ENCODE measurements at places on chromosomes 7 and 10. TPM values are rescaled to one million over a fixed set of nuclear protein-coding genes. Genes with fewer than 3 reads are reported as not detected.

EPO gene
- total RNA-seq, result not detected

CDHR1 gene
- total RNA-seq, result 1.6 TPM

HHEX gene
- total RNA-seq, result 0.82 TPM

IDI2 gene
- total RNA-seq, result not detected

SLC13A4 gene
- 12.6 TPM for total RNA-seq

TSPAN14 gene
- 17.9 TPM for total RNA-seq

KAZALD1 gene
- 0.41 TPM for total RNA-seq

DNA sequence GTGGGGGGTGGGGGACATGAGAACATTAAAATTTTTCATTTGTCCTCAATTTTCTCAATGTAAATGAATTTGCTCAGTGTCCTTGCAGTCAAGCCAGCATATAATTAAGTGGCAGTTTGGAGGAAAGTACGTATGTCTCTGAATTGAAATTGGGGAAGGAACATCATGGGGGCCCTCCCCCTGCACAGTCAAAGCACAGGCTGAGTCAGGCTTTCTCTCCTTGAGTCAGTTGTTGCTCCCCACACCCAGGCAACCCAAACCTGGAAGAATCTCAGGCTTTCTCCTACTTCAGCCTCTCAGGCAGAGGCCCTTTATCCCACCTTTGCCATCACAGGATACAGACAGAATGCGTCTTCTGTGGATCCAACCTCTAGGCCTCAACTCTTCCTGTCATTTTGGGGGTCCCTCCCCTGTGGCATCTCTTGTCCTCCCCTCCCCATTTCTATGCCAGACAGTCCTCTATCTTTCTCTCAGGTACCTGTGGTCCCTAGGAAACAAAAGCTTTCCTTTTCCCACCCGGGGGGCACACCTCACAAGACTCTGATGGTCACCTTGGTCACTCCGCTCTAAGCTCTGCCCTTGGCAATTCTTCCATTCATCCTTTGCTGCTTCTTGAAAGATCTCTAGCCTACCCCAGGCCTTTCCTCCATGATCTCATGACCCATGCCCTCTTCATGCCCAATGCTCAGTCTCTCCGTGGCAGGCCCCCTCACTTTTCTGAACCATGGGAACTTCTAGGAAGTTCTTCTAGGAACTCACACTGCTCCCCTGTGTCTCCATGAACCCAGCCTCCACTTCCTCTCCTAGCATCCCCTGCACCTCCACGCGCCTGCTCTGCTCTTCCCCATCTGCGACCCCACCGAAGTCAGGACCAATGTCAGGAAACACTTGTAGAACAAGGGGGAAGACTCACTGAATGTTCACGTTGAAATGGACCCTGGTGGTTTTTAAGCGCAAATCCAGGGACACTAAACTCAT is 40.4 kb downstream of the CREB3L2 start:
- DNase-seq, result no peak

DNA sequence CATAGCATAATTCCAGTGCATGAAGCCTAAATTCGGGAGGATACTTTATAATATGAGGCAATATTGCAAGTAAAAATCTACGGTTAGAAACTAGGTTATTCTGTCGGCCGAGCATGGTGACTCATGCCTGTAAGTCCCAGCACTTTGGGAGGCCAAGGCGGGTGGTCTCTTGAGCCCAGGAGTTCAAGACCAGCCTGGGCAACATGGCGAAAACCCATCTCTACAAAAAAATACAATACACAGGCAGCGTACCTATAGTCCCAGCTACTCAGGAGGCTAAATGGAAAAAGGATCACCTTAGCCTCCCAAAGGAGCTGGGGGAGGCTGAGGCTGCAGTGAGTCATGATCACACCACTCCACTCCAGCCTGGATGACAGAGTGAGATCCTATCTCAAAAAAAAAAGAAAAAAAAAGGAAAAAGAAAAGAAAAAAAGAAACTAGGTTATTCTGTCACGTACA is 14.2 kb downstream of the SKAP2 start:
- no peak for DNase-seq

DNA sequence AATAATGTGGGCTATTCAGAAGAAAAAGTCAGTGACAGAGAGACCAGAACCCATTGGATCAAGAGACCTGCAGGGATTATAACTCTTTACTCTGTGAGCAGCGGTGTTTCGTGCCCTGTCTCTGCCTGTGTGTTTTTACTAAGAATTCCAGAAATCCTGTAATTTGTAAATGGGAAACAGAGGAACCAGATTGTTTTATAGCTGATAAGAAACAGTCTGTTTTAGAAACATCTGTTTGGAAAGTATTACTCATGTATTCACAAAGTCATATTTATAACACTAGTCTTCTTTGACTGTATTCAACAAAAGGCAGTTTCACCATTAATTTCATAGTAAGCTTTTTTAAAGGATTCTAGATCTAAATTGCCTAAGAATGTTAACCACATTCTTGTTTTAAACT is 30.0 kb upstream of the VDAC2 start:
- DNase-seq, result no peak

GRCh38 chr10:97089209-97089870 is 96.4 kb downstream of the SLIT1 start:
- no peak for DNase-seq

DNA sequence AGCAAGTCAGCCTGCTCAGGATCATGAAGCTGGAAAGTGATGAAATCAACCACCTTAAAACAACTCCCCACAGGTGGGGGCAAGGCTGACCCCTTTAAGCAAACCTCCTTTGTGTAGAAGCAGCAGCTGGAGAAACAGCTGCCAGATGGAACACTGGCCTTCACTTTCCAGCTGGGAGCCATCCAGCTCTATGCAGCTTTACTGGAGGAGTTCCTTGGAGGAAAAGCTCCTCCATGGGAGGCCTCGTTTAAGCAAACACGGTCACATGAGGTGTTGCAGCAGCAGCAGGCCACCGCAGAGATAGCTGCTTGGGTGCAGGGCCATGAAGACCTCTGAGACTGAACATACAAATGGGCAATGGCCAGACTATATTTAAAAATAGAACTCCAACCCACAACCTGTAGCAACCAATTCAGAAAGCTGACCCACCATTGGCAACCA is 13.0 kb upstream of the DLG5 start:
- DNase-seq, result no peak

- no peak for DNase-seq
Observed at GRCh38 chr10:91700788-91701444, 68.0 kb upstream of the PPP1R3C start.

GRCh38 chr10:99906470-99906869 is 103.3 kb downstream of the DNMBP start:
- peak; percentile 23 for DNase-seq

DNA sequence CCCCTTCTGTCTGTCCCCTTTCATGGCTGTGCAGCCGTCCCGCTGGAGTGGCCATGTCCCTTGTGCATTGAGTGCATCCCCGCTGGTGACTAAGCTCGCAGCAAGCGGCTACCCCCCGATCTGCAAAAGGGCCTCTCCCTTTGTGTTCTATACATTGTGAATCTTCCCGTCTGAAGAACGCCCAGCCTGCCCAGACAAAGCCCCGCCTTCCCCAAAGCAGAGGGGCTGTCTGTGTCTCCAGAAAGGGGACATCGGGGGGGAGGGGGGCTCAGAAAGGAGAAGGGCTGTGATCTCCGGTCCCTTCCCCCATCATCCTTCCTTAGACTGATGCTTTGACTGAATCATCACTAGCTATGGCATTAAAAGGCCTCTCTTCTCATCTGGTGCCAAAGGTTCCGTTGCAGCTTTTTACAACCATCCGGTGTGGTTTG is 11.9 kb downstream of the NPTX2 start:
- DNase-seq, result no peak

GRCh38 chr7:147804032-147804431 is 786.5 kb upstream of the C7orf33 start:
- DNase-seq, result no peak

GRCh38 chr10:35795131-35795824 is 153.2 kb upstream of the FZD8 start:
- DNase-seq, result no peak

- DNase-seq, result no peak
Observed at GRCh38 chr10:35434533-35434932, 98.2 kb downstream of the CCNY start.

GRCh38 chr7:29167721-29168120 is 21.4 kb upstream of the CPVL start:
- DNase-seq, result no peak

- DNase-seq, result no peak
Observed at GRCh38 chr7:143993924-143994323, 6.2 kb upstream of the OR6B1 start.

DNA sequence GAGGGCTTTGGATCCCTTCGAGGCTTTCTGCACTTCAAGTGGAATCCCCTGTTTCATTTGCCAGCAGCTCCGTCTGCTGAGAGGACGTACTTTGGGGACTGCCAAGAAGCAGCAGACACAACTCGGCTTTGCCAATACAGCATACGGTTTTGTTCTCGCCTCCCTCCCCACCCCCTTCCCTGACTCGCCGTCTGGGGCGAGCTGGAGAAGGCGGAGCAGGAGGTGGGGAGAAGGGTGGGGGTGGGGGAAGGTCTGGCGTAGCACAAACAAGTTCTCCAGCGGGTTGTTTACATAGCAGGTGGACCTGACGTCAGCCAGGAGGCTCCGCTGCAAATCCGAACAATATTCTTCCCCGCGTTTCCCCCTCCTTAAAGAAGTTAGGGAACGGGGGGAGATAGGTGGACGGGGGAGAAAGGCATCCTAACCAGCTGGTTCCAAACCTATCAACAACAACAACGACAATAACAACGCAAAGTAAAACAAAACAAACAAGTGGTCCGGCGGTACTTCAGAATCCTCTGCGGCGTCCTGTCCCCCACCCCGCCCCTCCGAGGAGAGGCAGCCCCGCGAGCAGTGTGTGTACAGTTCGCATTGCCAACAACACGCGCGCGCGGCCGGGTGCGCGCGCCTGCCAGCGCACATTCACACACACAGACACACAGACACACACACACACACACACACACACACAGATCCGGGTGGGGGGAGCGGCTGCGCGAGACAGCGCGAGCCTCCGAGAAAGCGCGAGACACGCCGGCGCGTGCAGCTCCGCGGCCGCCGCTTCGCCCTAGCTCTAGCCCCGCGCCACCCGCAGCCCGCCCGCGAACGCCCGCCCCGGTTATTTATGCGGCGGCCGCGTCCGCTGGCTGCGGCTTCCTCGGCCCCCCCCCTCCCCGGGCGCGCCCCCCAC is 167.0 kb upstream of the PPP1R3A start:
- peak; percentile 56 for DNase-seq

GRCh38 chr7:115009139-115009538 is 87.2 kb downstream of the MDFIC start:
- no peak for DNase-seq

DNA sequence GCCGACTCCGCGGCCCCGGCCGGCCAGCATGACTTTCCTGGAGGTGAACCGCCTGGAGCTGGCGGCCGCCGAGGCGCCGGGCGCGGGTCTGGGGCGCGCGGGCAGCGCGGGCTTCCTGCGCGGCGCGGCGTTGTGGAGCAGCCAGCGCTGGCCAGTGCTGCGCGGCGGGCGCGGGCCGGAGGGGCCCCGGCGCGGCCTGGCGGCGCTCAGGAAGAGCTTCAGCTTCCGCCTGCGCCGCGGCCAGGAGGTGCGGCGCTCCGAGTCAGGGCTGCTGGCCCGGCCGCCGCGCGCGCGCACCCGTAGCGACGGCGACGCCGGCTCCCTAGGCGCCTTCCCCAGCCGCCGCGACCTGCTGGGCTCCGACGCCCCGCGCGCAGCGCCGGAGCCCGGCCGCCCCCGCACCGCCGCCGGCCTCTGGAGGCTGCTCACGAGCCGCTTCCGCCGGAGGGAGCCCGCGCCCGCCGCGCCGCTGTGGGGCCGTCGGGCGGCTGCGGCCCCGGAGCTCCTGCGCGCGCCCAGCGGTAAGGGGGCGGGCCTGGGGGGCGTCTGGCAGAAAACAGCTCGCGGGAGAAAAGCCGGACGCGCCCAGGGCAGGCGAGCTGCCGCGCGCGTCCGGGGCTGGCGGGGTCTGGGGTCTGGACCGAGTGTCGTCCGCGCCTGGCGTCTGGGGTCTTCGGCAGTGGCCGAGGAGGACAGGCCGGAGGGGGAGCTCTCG is 29.0 kb downstream of the AGAP3 start:
- DNase-seq, result no peak

- DNase-seq, result no peak
Observed at GRCh38 chr7:105875505-105875904, 894 bp downstream of the ATXN7L1 start.

DNA sequence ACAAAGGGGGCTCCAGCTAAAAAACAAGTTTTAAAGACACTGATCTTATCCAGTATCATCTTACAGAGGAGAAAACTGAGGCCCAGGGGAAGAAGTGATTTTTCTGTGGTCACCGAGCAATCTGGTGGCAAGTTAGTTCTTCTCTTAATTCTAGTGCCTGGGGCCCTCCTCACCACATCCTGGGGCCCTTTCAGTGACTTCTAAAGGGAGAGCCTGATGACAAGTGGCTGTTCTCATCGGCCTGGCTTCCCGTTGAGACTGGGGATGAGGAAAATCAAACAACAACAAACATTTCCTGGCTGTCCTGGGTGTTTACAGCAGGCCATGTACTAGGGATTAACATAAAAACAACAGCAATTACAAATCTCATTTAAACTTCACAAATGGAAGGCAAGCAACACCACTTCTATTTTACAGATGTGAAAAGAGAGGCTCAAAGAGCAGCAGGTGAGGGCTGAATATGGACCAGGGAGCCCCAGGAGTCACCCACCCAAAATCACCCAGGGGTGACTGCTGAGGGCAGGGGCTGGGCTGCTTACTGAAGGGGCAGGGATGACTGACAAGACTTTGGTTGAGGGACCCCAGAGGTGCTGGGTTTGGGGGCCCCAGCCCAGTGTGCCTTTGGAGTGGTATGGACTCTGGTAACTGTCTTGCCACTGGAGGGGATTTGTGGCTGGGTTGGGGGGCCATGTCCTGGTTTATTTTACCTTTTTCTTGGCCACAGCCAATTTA is 24.7 kb upstream of the MTPAP start:
- DNase-seq, result no peak

GRCh38 chr10:63720072-63720537 is 198.9 kb downstream of the REEP3 start:
- DNase-seq, result no peak

- no peak for DNase-seq
Observed at GRCh38 chr7:130960208-130960988, 226.4 kb upstream of the KLF14 start.

DNA sequence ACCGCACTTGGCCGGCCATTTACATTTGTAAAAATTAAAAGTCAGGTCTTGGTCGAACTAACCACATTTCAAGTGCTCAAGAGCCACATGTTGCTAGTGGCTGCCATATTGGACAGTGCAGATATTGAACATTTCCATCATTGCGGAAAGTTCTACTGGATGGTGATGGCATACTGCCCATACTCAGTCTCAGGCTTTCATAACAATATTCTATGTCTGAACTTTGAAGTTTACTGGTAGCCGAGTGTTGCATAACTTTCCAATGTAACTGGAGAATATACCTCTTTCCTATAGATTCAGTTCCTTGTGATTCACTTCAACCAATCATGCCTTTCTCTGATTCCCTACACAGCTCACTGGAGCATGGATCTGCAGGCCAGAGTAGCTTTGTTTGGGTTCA is 43.7 kb downstream of the PSMC2 start:
- no peak for DNase-seq

DNA sequence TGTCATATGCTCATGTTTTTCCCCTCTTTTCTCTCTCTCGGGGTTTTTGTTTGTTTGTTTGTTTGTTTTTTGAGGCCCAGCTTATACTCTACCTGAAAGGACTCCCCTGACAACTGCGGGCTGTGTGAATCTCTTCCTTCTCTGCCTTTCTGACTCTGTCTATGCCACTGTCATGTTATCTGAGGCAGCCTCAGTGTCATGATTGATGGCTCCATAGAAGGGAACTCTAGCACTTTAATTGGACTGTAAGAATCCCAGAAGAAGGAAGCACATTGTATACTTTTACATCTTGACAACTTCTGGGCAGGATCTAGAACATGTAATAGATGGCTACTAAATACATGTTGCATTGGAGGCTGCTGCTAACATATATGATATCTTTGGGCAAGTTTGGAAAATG is 25.4 kb downstream of the AKR1B15 start:
- DNase-seq, result no peak

GRCh38 chr7:114645451-114645850 is 230.8 kb downstream of the FOXP2 start:
- peak; percentile 1 for DNase-seq

All from frontal cortex (tissue), 4 donors.